Activated CD4-positive, CD25-positive, alpha-beta regulatory T cell treated with anti-CD3 and anti-CD28 coated beads, Interleukin-2, amount 50 U/mL, for 24 hours (primary cell): ENCODE measurements at places on chromosomes 2 and 18.

DNA sequence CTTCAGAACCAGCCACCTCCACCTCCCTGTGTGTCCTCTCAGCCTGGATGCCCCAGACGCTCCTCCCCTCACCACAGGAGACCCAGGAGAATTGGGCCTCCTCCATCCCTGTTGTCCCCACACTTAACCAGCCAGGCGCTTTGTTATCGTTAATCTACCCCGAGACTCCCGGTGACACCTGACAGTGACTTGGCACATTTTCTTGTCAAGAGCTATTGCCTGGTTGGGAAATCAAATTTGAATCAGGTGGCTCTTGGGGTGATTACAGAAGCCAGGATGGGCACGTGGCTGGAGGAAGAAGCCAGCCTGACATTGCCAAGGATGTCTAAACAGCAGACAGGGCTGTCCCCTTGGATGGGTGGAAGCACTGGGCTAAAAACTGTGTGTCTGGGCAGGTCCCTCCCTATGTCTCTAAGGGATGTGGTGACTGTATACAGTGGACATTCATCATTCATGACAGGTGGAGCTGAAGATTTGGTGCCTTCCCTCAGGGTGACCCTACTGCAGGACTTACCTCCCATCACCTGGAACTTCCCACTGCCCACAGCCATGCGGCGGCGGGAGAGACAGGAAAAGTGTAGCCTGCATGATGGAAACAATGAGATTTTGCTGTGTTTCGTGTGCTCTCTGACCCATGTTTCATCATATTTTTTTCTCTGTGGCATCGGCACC is 157.2 kb upstream of the CAPN13 start:
- no peak for ATAC-seq

DNA sequence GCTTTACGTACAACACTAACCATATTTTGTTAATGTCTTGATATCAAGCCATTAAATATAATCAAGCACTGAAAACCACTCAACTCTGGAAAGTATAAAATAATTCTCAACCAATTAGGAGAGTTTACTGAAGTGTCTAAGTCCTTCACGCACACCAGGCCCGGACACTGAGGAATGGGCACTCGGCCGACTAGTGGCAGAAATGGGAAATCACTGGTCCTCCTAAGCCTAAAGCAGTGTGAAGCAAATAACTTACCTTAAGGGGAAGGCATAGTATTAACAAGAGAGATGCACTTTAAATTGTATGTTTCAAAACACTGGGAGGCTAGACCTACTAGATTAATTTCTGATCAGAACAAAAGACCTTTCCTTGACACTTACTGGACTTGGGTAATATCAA is 45.7 kb downstream of the FAM210A start:
- ATAC-seq = no peak

DNA sequence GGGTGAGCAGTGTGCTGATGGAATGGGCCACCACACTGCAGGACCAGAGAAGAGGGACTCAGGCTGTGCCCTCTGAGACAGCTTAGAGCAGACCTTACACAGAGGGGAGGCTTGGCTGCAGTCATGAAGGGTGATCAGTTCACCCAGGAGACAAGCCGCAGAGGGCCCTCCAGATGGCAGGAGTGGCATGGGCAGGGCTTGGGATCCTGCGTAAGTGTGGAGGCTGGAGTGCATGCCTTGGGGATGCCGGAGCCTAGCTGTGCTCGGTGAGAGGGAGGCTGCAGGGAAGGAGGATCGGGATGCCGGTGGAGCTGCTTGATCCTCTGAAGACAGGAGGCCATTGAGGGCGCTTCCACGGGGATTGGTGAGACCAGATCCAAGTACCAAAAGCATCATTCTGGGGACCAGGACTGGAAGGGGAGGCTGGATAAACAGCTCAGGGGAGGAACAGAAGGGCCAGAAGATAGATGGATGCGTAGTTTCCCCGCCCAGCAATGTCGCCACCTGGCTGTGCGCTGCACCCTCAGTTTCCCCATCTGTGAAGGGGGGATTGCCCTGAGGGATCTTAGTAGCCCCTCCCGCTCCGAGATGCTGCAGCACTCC is 163.4 kb downstream of the INHBB start:
- ATAC-seq = no peak

DNA sequence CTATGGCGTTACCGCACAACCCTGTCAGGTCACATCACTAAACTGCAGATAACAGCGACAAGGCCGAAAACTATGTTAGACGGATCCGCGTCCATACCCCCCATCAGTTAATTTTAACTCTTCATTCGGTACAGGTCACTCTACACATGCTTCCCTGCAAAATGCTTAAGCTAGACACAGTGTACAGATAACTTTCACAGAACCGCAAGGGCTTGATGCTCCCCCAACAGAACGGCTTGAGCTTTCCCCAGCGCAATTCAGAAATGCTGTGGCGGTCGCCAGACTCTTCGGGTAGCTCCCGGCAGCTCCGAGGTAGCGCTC is 283 bp upstream of the RBBP8 start:
- peak; percentile 15 for ATAC-seq

DNA sequence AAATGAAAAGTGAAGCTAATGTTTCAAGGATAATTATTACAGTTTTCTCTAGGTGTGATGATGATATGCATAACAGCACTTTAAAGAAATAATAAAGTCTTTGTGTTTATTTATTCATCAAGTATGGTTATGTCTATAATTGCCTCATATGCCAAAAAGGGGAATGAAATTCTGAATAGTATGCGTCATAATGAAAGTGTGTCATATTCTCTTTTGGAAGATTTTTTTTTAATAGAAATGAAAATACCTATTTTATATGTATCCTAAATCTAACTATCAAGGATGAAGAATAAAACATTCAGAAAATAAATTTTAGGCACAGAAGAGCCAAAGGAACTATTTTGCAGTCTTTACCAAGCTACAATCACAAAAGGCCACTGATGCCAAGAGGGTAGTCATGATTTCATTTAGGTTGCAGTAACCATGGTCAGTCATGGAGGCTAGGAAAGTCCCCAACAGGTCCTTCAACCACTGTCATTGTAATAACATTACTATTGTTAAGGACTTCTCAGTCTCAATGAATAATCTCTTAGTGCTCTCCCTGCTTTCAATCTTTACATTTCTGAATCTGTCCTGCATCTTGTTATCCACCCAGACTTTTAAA is 712.5 kb downstream of the DCDC2C start:
- ATAC-seq = no peak

GRCh38 chr2:237700512-237701032 is 73.2 kb downstream of the LRRFIP1 start:
- ATAC-seq = peak; percentile 71

DNA sequence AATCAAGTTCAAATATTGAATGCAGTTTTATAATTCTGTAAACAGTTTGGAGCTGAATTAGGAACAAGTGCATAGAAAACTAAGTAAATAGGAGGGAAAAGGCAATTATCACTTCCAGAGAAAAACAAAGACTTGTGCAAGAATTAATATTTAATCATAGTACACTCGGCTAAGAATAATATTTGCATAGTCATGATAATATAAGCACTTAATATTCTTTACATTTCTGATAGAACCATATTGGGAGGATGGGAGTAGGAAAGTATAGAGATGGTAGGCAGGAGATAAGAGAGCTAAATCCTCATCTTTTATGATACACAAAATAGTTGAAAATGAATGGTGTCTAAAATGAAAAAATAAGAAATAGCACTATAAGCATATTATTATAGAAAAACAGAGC is 27.4 kb upstream of the TNFAIP6 start:
- ATAC-seq = no peak

DNA sequence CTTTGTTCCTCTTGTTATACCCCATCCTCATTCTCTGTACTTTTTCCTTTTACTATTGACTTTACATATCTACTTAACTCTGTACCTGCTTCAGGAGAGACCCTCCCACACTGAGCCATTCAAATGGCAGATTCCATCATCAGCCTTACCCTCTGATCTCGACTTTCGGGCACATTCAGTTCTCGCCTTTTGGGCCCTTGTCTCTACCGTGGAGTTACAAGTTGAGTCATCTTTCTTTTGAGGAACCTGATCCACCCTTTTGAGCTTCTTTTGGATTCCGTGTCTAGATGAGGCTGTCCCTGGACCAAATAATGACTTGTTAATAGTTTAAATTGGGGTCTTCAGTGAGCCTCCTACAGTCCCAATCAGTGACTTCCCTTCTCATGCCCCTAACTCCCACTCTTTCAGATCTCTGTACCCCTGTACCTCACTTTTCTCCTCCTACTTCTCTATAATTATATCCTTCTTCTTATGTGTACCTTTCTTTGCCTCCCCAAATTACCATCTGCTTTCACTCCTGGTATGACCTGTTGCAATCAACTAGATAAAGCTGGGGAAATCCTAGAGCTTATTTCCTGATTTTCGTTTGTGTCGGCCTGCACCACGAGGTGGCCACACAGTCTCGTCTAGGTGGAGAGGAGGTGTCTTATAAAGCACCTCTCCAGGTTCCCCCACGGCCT is 17.2 kb downstream of the SP110 start:
- ATAC-seq = peak; percentile 55
